NCI-H345 (cell line): ENCODE measurements at places on chromosomes 5 and 9.

DNA sequence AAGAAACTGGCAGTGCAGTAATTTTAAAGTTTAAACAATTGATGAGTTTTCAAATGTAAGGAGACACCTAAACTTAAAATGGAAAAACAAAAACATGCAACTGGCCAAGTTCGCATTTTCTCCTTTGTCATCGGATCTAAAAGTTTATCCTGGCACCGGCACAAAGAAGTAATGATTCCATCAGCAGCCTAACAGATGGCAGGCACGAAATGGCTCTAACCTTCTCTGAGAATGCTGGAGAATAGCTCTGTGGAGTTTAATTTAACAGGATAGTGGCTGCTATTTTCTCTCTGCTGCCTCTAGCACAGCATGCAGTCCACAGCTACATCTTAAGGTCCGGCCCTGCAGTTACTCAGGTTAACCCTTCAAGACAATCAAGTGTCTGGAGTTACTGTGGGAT lies 82.2 kb downstream of the PRELID2 start:
- no peak for DNase-seq

DNA sequence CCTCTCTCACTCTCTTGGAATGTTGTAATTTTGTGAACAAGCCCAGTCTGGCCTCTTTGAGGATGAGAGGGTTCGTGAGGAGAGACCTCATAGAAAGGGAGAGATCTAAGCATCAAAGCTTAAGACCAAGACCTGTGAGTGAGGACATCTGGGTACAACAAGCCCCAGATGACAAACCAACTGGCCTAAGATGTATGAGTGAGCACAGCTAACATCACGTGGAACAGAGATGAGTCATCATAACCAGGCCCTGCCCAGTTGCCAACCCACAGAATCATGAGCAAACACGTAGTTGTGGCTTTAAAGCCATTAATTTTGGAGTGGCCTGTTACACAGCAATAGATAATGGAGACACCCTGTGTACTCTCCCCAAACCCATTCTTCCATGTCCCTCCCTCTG lies 439.1 kb upstream of the KIF2A start:
- no peak for DNase-seq

GRCh38 chr5:120690621-120691407 lies 226.7 kb downstream of the PRR16 start:
- DNase-seq = no peak

- DNase-seq = no peak
Measured at GRCh38 chr5:76368941-76369340, 34.1 kb upstream of the IQGAP2 start.

GRCh38 chr9:111178331-111179055 lies 140.2 kb upstream of the LPAR1 start:
- DNase-seq = no peak

DNA sequence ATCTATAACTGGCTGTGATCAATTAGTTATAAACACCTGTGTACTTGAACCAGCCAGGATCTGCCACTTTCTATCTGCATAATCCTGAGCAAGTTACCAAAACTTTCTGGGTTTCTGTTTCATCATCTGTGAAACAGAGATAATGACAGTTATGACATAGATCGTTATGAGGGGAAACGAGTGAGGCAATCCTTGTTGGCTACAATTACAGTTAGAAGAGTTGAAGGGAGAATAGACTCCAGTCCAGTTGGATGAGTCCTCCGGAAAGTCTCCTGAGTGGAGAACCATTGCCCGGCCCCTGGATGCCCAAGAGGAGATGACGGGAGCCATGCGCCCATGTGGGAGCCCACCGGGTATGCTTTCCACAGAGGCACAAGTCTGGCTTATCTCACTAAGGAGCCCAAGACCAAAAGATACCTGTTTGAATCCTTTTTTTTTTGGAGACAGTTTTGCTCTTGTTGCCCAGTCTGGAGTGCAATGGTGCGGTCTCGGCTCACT lies 4.5 kb downstream of the PDE6A start:
- DNase-seq = no peak

DNA sequence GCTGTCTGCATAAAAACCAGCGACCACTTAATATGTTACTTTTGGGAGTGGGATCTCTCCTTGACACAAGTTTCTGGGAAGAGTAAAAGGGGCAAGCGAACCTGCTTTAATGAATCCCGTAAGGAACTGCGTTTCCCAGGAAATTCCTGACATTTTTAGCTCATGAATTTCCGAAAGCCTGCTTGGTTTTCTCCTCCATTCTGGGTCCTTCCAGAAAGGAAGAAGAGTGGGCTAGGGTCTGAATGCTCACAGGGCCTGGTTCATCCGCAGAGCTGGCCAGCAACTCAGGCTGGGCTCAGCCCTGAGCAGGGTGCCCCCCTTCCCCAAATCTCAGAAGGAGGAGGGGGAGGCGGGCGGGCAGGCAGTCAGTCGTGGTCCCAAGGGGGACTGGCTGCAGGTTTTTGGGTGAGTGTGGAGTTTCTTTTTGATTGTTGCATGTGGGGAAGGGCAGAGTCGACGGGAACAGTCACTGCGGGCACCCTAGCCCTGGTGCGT lies 1.2 kb upstream of the PURA start:
- DNase-seq = no peak

GRCh38 chr9:13952906-13953305 lies 361.0 kb downstream of the NFIB start:
- peak; percentile 71 for DNase-seq

GRCh38 chr9:18857769-18858168 lies 175.2 kb downstream of the SAXO1 start:
- DNase-seq = no peak

GRCh38 chr9:95640336-95640735 lies 123.6 kb upstream of the PTCH1 start:
- DNase-seq = no peak

DNA sequence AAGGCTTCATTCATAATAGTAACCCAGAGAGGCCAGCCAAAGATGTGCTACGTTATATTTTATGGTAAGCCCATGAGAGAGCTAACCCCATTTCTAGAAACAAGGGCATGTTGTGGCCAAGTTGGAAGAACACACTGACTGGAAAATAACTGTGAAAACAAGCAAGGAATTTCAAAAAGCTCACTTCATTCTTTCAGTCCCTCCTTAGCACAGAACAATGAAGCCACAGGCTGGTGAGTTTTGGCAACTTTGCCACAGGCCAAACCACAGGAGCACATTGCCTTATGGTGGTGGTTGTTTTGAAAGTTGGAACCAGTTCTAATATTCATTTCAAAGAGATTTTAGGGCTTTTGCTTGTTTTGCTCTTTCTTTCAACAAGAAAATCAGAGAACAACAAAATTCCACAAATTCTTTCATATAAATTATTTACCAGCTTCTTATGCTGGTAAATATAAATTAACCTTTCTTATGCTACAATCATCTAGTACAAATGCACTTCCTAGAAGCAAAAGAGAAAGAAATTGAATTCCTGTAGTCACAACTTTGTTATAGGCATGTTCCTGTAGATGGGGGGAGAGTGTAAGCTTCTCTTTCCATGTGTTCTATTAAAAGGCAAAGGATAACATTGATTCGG lies 225.4 kb upstream of the RFX3 start:
- no peak for DNase-seq

DNA sequence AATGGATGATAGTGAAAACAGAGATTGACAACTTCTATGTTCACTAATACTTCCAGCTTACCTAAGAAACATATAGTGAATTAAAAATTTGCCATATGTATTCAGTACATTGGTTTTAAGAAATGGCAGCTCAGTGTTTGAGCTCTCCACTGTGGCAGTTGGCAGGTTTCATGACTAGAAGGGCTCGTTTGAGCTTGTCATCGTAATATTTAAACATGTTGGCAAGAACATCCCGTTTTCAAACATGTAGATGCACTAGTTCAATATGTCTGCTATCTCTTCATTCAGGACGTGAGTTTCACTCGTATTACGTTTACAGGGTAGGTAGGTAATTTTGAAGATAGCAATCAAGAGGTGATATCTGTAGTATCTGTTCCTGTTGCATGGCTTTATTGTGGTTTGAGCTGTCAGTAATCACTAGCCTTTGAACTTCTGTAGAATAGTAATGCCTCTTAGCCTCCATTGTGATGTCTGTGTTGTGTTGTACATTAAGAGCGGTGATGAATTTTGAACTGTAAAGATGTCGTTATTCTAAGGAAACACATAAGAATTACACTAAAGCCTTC lies 74.8 kb downstream of the NLN start:
- DNase-seq = no peak

DNA sequence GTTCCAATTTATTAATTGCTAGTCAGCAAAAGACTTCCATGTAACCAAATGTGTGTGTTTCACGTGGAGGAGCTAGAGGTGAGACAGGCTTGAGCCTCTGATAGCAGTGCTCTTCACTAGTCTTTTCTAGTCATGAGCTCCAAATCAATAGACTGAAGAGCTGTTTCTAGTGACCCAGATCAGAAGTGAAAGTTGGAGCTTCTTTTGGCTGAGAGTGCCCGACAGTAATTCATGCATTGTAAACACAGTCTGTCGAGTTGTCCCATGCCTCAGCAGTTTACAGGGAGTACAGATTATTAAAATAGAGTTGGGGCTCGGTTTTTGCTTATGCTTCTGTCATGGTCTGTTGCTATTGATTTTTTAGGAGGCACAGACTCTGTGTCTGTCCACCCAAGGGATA lies 793.1 kb downstream of the DTWD2 start:
- DNase-seq = no peak

DNA sequence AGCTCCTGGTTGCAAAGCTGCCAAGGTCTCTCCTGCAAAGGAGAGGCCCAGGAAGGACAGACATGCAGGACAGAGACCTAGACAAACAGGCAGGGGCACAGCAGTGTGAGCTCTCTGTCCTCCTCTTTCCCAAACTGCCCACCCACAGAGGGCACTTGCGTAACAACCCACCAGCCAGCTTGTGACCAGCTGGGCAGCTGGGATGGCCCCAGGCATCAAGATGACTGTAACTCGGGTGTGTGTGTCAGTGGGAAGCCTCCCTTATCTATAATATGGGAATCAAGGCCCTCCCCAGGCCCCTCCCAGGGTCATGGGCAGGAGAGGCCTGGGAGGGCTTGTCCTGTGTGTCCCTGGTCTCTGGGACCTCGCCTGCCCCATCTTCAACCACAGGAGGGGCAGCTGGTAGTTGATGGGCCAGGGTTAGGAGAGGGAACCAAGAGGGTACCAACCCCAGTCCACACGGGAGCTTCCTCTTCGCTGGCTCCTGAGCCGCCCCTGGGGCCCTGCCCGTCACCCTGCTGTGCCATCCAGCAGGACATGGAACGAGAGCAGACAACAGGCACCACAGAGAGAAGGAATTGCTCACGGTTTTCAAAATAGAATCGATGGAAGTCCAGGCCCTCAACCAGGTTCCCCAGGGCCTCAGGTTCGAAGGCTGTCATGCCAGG lies 37.9 kb downstream of the SLC6A7 start:
- no peak for DNase-seq

- no peak for DNase-seq
Measured at GRCh38 chr9:72827950-72828731, 124.7 kb downstream of the ALDH1A1 start.

DNA sequence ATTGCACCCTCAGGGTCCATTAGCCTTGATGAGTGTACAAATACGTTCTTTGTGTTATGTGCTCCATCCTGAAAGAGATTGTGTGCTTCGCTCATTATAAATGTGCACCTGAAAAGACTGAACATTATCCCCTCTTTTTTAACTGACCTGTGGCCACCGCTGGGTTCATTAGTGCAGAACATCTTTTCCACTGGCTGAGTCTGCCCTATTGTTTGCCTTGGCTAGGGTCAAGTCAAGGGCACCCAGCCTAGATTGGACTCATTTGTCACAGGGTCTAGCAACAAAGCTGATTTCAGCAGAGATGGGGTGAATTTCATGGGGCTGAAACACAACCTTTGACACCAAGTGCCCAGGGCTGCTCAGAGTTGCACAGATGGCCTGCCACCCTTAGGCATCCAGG lies 764.1 kb upstream of the ARRDC3 start:
- DNase-seq = peak; percentile 29

GRCh38 chr5:118996098-118996497 lies 7.8 kb upstream of the DTWD2 start:
- no peak for DNase-seq

DNA sequence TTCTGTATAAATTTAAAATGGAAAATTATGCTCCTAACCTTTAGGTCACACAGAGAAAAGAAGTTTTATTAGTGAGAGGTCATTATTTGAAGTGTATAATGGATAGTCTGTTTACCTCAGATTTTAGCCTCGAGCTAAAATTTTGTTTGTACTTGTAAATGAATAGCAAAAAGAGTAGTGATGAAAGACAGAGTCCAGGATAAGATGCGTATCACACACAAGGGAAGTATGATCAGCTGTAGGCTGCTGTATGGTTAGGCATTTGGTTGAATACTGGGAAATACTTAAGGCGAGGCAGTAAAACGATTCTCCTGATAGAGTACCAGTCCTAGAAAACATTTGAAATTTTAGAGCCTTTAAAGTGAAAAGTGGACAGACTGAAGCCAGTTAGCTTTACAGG lies 92.7 kb downstream of the FBXL7 start:
- DNase-seq = no peak

GRCh38 chr9:13431222-13431536 lies 151.7 kb upstream of the MPDZ start:
- peak; percentile 65 for DNase-seq

- peak; percentile 44 for DNase-seq
Measured at GRCh38 chr5:179973391-179973790, 65.7 kb upstream of the TBC1D9B start.

GRCh38 chr9:89988458-89988857 lies 383.6 kb downstream of the GADD45G start:
- no peak for DNase-seq

DNA sequence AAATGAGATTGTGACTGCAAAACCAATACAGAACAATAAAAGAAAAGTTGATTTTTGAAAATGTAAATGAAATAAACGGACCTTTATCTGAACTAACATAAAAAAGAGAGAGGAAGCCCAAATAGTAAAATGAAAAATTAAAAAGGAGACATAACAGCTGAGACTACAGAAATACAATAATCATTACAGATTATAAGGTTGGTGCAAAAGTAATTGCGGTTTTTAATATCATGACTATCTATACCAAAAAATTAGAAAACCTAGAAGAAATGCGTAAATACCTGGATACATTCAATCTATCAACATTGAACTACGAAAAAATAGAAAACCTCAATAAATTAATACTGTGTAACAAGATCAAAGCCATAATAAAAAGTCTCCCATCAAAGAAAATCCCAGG lies 71.9 kb upstream of the SLCO6A1 start:
- no peak for DNase-seq

DNA sequence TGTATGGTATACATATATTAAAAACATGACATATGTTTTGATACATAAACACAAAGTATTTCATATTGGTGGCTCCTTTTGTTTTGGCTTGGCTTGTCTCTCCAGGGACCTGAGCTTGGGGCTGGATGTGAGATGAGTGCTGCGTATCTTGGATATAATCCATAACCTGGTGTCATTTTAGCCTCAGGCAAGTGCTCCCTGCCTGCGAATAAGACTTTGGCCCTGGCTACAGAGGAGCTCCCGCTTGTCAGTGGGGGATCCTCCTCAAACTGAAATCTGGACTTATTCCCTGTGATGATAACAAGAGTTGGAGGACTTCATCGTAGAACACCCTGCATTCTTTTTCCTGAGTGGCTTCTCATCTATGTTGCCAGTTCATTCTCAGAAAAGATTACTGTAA lies 341.7 kb upstream of the CLINT1 start:
- DNase-seq = peak; percentile 30
